ENCODE measurements at places on chromosomes 3 and 15. TPM values are rescaled to one million over a fixed set of nuclear protein-coding genes. Genes with fewer than 3 reads are reported as not detected.

Gene ESYT3
- 0.07 TPM for total RNA-seq

Gene MYZAP
- 0.07 TPM for total RNA-seq

Gene SLC15A2
- 0.26 TPM for total RNA-seq

Gene PLA2G4B
- 1.2 TPM for total RNA-seq

Gene UPK1B
- 0.98 TPM for total RNA-seq

Gene BNC1
- total RNA-seq: 0.91 TPM

Gene CCDC39
- total RNA-seq: not detected

Gene HRG
- total RNA-seq: not detected

Gene RTP4
- total RNA-seq: 0.59 TPM

Gene IGSF11
- total RNA-seq: under 0.01 TPM

Gene GPR160
- 0.26 TPM for total RNA-seq

Gene TGM4
- total RNA-seq: not detected

Gene SCAANT1
- not detected for total RNA-seq
